ENCODE measurements at places on chromosomes 1 and 21. TPM values are rescaled to one million over a fixed set of nuclear protein-coding genes. Genes with fewer than 3 reads are reported as not detected.

DNA sequence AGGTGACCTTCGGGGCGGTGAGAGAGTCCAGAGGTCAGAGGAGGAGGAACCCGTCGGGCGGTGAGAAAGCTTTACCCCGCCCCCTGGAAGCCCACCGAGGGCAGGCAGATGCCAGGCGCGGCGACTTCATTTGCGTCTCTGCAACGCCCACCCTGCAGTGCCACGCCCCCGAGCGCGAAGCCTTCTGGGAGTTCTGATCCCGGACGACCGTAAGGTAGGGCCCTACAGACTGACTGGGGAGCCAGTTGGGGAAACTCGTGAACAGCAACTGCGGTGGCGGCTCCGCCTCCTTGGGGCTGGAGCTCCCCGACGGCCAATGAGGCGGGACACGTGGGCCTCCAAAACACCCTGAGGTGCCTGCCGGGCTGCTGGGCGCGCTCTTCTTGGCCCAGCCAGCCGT, 46.0 kb upstream of the EDARADD start:
- H3K36me3 ChIP-seq = no peaks in the 10 kb centered on the region
- H3K4me3 ChIP-seq = no peak overlapping the region

DNA sequence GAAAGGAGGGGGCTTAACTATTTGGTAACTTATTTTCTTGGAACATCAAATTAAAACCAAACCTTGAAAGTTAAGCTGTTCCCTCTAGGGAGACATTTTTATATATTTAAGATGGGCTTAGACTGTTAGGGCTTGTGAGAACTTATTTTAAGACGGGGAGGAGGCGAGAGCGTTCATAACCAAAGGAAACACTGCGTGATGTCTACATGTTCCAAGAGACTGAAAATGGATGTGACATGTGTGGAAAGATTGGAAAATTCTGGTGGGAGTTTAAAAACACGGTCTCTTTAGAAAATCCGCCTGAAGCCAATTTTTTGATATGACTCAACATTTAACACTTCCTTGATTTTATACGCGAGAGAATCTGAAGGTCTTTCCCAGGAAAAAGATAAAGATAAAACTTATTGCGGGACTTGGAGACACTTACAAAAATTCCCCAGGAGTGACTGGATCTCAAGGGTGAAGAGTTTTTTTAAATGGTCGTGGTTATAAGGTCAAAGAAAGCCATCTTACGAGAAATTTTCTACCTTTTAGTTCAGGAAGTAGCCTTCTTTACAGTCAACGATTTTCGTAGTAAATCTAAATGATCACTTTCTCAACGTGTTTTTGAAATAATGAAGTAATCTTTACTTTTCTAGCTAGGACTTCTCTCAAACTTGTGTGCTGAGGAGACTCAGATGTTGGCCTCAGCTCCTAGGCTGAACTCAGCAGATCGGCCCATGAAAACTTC, 828 bp downstream of the PNRC2 start:
- peak overlapping the region; percentile 98 for H3K27ac ChIP-seq
- no peak for DNase-seq
- H3K27me3 ChIP-seq = no peaks in the 10 kb centered on the region
- H3K4me3 ChIP-seq = peak overlapping the region; percentile 69
- peaks cover 32% of the 10 kb centered on the region for H3K36me3 ChIP-seq
- peaks cover 57% of the 10 kb centered on the region for H3K4me1 ChIP-seq

DNA sequence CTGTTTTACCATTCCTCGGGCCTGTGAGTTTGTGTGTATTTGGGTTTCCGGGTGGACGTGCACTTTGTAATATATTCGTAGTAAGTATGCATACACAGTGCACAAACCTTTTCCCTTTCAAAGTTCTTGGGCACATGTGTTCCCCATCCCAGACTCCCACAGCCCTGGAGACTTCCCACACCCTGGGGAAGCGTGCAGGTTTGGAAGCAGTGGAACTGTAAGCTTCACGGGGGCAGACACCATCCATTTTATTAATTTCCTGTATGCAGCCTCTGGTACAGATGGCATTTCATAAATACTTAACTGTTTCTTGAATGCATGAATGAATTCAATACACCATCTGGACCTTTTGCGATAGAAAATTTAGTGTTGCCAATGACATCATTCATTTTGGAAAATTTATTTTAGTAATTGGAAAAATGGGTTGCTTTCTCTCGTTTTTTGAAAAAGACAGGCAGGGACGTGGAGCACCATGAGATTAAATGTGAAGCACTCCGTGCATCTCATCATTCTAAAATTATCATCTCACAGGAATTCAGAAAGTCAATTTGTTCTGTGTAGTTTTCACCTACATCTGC, 10.8 kb downstream of the ETS2 start:
- DNase-seq = no peak
- no peak overlapping the region for H3K4me3 ChIP-seq
- peaks cover 80% of the 10 kb centered on the region for H3K4me1 ChIP-seq
- H3K27ac ChIP-seq = peak overlapping the region; percentile 32
- no peaks in the 10 kb centered on the region for H3K27me3 ChIP-seq
- H3K36me3 ChIP-seq = peaks cover 97% of the 10 kb centered on the region

DNA sequence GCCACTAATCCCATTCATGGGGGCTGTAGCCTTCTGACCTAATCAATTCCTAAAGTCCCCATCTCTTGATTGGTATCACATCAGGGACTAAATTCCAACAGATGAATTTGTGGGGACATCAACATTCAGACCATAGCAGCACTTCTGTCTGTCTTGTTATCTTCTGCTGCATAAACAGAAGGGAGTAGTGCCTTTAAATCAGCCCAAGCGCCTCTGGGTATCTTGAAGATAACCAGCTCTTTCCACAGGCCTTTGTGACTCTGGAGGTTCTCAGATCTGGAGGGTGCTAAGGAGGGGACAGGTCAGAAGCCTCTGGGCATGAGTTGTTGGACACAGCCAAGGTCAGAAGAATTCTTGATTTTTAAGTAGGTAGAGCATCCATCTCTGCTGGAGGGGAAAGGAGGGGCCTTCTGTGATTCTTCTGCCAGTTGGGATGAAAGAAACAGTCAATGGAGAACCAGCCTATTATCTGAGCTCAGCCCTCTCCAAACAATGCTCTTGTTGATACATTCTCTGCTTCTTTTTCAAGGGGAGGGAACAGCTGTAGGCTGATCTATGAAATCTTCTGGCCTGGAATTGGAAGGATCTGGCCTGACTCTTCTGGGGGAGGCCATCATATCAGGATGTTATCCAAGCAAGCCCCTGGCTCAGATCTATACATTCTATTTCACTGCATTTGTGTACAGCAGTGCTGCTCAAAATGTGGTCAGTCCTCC, 31.3 kb upstream of the LRIG2 start:
- no peak overlapping the region for H3K27ac ChIP-seq
- no peak for DNase-seq
- no peaks in the 10 kb centered on the region for H3K27me3 ChIP-seq
- no peaks in the 10 kb centered on the region for H3K36me3 ChIP-seq
- peaks cover 21% of the 10 kb centered on the region for H3K4me1 ChIP-seq
- H3K4me3 ChIP-seq = no peak overlapping the region

- H3K4me3 ChIP-seq = no peak overlapping the region
- no peak for DNase-seq
- H3K4me1 ChIP-seq = no peaks in the 10 kb centered on the region
- no peak overlapping the region for H3K27ac ChIP-seq
Measured at GRCh38 chr1:159970932-159971342, 16.9 kb upstream of the SLAMF9 start.

GRCh38 chr1:62725255-62725654, 37.1 kb upstream of the DOCK7 start:
- no peak for DNase-seq
- H3K36me3 ChIP-seq = no peaks in the 10 kb centered on the region
- H3K4me1 ChIP-seq = peaks cover 11% of the 10 kb centered on the region
- no peak overlapping the region for H3K27ac ChIP-seq

DNA sequence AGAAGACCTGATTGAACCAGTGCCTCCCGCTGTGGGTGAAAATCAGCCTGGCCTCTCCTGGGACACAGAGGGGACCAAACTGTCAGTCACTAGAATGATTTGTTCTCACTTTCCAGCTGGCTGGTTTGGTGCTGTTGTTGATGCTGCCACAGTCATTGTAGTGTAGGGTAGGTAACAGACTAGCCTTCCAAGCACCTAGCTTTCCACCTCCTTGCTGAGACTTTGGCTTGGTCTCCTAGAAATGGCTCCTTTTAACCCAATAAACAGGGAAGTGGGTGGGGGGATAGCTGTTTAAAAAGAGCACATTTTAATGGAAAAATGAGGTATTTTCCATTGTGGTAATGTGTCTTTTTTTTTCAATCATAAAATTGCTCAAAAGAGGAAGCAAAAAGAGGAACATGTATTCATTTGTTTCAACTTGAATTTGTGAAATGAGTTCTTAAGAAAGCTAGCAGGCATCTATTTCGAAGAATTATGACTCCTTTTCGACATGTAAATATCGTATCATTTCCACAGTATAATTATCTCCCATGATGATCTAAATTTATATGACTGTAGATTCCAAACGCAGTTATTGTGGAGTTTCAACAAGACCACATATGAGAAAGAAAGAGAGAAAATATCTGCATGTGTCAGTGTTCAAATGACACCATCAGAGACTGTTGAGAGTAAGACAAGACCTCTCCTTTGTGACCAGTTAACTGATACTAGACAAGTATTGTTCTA, 190.1 kb downstream of the HLX start:
- H3K36me3 ChIP-seq = no peaks in the 10 kb centered on the region
- DNase-seq = no peak
- no peak overlapping the region for H3K4me3 ChIP-seq
- H3K27ac ChIP-seq = no peak overlapping the region
- H3K4me1 ChIP-seq = peaks cover 8% of the 10 kb centered on the region

- H3K27me3 ChIP-seq = no peaks in the 10 kb centered on the region
- peaks cover 11% of the 10 kb centered on the region for H3K4me1 ChIP-seq
- H3K4me3 ChIP-seq = no peak overlapping the region
- DNase-seq = no peak
- H3K27ac ChIP-seq = no peak overlapping the region
Measured at GRCh38 chr1:232147215-232147614, 482.7 kb downstream of the SIPA1L2 start.

DNA sequence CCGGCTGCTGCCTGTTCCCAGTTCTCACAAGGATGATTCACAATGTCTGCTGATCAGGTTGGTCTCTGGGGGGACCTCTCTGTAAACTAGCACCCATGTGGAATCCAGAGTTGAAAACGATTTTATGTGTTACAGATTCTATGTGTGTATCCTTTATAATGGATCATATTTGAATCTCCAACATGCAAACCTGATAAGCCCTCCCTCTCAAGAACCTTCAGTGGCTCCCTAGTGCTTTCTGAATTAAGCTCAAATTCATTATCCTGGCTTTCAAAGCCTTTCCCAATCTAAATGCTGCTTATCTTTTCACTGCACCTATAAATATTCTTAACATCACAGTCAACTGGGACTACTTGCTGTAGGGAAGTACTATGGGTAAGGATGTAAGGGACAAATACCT, 166.8 kb upstream of the USP24 start:
- H3K27ac ChIP-seq = no peak overlapping the region
- DNase-seq = no peak
- H3K36me3 ChIP-seq = no peaks in the 10 kb centered on the region
- H3K27me3 ChIP-seq = no peaks in the 10 kb centered on the region

DNA sequence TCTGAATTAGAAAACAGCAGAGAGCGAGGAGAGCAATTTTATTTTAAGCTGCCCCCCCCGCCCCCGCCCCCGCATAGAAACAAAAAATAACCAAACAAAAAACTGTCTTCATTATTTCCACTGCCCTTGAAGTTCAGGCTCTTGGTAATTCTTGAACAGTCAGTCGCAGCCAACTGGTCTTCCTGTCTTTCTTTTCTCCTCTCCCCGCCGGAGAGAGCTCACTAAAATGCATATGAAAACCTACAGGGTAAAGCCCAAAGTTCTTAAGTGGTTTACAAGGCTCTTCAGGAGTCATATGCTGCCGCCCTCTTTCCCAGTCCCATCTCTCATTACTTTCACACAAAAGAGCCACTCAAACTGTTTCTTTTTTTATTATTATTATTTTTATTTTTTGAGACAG, 1.1 kb upstream of the ANKRD35 start:
- DNase-seq = no peak
- peaks cover 28% of the 10 kb centered on the region for H3K4me1 ChIP-seq
- H3K27me3 ChIP-seq = peaks cover 4% of the 10 kb centered on the region
- H3K4me3 ChIP-seq = no peak overlapping the region
- no peak overlapping the region for H3K27ac ChIP-seq
- no peaks in the 10 kb centered on the region for H3K36me3 ChIP-seq

DNA sequence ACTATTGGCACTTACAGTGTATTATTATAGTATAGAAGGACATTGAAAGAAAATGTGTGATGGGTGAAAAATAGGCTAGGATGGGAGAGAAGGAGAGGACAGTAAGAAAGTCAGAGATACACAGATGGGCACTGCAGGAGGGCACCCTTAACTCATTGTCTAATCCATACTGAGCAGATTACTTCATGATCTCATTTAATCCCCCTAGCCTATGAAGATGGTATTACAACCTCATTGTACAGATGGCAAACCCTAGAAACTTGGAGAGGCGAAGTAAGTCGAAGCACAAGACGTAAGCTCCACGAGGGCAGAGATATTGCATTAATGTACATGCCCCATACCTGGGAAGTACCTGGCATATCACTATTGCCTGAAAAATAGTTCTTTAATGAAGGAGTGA, 346.9 kb upstream of the DAB1 start:
- no peak overlapping the region for H3K27ac ChIP-seq
- H3K36me3 ChIP-seq = no peaks in the 10 kb centered on the region
- H3K4me1 ChIP-seq = no peaks in the 10 kb centered on the region

- no peak overlapping the region for H3K4me3 ChIP-seq
- no peaks in the 10 kb centered on the region for H3K4me1 ChIP-seq
- no peaks in the 10 kb centered on the region for H3K27me3 ChIP-seq
- H3K36me3 ChIP-seq = no peaks in the 10 kb centered on the region
- no peak for DNase-seq
Measured at GRCh38 chr21:23017989-23018388, 2019.8 kb downstream of the NCAM2 start.

- no peak for DNase-seq
- H3K4me3 ChIP-seq = no peak overlapping the region
- peaks cover 25% of the 10 kb centered on the region for H3K4me1 ChIP-seq
- no peaks in the 10 kb centered on the region for H3K36me3 ChIP-seq
Measured at GRCh38 chr1:218481116-218481775, 136.1 kb downstream of the TGFB2 start.

DNA sequence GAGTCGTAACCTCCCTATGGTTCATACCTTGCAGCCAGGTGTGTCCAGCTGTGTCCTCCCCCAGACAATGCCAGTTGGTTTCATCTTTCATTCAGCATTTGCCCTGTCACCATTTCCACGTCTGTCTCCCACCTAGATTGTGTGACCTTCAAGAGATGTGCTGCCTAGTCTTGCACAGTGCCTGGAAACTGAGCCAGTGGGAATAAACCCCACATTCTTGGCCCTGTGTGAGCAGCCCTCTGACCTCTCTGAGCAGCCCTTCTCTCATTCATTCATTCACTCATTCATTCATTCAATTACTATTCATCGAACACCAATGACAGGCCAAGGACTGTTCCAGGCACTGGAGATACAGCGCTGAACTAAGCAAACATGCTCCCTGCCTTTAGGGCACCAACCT, 115.7 kb downstream of the GRIK3 start:
- H3K4me1 ChIP-seq = no peaks in the 10 kb centered on the region
- no peaks in the 10 kb centered on the region for H3K36me3 ChIP-seq
- H3K27ac ChIP-seq = no peak overlapping the region
- no peak overlapping the region for H3K4me3 ChIP-seq
- peaks cover 9% of the 10 kb centered on the region for H3K27me3 ChIP-seq
- DNase-seq = no peak

- H3K27ac ChIP-seq = no peak overlapping the region
- no peaks in the 10 kb centered on the region for H3K36me3 ChIP-seq
- H3K4me3 ChIP-seq = no peak overlapping the region
- no peak for DNase-seq
Measured at GRCh38 chr1:53895421-53895820, 1.4 kb downstream of the DIO1 start.

Gene MYBPH
- not detected for total RNA-seq

Gene APCS
- total RNA-seq = not detected

Gene FCRL1
- total RNA-seq = 4.2 TPM

Gene INTS7
- total RNA-seq = 17.1 TPM

Gene CR1
- total RNA-seq = 21.5 TPM

Gene C1QB
- total RNA-seq = 1,524 TPM

Gene DNAJC28
- 2.1 TPM for total RNA-seq

Gene TMEM51
- 18.4 TPM for total RNA-seq
